ENCODE measurements at places on chromosomes 12 and 14.

DNA sequence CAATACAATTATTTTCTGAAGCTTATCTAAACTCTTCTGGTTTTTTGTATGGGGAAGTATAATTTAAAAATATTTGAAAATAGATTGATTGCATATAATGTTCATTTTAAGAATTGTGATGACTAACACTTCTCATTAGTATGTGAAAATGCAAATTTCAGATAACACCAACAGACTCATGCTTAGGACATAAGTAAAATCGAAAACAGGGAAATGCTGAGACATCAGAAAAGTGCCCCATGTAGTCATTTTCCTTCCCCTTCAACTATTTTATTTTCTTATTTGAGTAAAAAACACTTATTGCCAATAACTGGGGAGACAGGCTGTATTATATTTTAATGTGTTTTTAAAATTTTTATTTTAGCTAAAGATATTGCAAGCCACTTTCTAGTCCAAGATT lies 814.7 kb downstream of the GALC start:
- no peak for DNase-seq

- no peak for DNase-seq
These were observed 2.5 kb downstream of the PTPN6 start for GRCh38 chr12:6953442-6954315.

DNA sequence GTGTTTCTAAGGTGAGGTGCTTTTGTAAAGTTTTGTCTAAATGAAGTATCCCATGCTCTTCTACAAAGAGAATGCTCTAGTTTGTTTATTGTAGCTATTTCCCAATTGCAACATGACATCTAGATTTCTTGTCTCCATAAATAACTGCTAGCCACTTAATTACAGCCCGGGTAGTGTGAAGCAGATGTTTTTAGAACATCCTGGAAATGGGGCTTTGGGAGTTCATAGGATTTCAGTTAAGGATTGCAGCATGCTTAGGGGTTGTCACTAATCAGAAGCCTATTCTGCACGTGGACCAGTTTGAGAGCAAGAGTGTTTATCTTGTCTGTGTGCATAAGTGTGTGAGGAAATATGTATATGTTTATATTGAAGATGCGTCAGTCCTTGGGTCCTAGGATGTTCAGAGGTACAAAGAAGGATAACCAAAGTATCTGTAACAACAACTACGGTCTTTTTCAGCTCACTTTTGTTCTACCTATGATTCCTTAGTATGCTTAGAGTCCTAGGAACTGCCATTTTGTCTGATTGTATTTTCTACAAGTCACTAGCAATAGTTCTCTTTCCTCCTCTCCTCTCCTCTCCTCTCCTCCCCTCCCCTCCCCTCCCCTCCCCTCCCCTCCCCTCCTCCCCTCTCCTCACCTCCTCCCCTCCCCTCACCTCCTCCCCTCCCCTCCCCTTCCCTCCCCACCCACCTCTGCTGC lies 135.3 kb downstream of the ACSS3 start:
- DNase-seq = no peak

DNA sequence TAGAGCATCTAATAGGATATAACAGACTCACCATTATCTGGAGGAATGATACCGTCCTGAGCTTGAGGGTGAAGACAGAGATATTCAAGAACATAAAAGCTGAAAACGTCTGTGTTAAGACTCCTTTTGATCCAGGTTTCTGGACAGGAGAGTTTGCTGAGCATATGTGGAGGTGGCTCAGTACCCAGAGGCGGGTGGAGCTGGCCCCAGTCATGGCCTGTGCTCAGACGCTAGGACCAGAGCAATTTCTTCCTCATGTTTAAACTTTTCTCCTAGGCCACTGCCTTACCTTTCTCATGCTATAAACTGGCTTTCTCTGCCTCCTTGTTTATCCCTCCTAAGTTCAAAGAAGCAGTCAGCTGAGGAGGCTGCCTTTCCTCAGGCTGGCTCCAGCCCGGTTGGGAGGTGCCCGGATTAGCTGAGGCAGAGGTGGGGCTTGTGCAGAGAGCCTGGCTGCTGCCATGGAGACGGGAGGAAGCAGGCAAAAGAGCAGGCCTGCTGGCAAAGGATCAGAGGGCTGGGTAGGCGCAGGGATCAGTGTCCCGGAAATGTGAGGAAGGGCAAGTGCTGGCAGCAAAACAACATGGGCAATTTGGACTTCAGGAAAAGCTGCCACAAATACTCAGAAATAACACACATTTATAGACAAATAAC lies 13.7 kb downstream of the COA8 start:
- DNase-seq = peak; percentile 83

GRCh38 chr14:25055005-25055404 lies 5.1 kb upstream of the STXBP6 start:
- DNase-seq = no peak

- DNase-seq = peak; percentile 54
These were observed 8.1 kb upstream of the NIN start for GRCh38 chr14:50839048-50839447.

GRCh38 chr12:116194935-116195431 lies 82.5 kb downstream of the MED13L start:
- DNase-seq = no peak

DNA sequence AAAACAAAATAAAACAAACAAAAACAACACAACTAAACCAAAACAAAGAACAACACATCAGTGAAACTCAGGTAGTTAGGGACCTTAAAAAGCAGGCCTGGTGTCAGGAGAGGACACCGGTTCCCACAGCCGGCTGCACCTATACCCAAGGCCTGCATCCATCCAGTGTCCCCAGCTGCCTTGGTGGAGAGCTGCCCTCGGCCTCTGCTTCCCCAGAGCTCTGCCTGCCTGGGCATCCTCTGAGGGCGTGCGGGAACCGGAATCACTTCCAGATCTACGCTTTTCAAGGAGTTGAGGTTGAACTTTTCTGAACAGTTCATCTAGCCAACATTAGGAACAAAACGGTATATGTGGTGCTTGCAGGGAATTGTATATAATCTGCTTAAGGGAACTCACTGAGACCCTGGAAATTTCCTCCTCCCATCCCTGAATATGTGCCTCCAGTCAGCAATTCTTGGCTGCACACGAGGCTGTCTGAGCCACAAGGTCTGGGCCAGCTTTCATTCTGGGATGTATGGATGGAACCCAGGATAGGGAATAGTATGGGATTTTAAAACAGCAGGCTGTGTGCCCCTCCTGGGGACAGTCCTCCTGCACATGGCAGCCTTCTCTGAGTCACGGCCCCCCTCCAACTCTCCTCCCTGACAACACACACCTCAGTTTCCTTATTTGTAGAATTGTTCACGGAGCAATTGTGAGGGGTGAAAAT lies 319.0 kb upstream of the RTL1 start:
- no peak for DNase-seq

DNA sequence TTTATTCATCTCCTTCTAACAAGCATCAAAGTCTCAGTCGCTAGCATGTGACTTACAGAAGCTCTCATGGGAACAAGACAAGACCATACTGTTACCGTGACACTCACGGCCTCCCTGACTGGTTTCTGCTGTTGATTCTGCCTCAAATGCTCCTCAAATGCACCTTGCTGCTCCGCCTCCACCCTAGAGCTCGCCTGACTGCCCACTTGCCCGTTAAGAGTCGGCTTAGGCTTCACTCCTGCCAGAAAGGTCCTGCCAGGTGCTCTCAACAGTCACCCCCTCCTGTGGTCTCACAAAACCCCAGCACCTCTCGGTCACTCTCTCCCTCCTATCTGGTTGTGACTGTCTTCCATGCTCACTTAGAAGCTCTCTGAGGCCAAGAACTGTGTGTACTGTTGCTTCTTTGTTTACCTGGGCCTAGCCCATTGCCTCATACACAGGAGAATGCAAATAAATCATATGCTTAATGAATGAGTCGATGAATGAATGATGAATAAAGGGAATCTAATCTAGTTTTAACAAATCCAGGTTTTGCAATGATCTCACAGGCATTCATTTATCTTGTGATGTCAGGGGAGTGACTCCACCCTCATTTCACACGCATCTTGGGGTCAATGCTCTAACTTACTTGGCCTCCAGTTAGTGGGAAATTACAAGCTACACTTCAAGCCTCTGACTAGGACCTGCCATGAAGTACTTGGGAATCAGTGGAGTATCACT lies 41.3 kb downstream of the SSH1 start:
- peak; percentile 85 for DNase-seq

DNA sequence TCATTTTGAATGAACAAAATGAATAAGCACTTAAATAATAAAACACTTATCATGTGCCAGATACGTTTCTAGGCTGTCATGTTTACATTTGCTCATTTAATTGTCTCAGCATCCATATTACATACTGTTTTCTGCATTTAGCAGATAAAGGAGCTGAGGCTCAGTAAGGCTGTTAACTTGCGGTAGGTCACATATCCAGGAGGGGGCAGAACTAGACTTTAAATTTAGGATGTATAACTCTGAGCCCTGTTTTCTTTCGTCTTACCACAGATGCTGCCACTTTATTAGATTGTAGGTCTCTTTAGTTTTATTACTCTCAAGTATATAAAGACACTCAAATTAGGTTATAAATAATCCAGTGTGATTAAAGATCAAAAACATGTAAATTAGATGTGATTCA lies 17.7 kb downstream of the IRAK4 start:
- peak; percentile 13 for DNase-seq

GRCh38 chr14:51336734-51337133 lies 96.7 kb downstream of the TMX1 start:
- DNase-seq = no peak

- DNase-seq = no peak
These were observed 62.4 kb downstream of the ARL6IP4 start for GRCh38 chr12:123042833-123043232.

DNA sequence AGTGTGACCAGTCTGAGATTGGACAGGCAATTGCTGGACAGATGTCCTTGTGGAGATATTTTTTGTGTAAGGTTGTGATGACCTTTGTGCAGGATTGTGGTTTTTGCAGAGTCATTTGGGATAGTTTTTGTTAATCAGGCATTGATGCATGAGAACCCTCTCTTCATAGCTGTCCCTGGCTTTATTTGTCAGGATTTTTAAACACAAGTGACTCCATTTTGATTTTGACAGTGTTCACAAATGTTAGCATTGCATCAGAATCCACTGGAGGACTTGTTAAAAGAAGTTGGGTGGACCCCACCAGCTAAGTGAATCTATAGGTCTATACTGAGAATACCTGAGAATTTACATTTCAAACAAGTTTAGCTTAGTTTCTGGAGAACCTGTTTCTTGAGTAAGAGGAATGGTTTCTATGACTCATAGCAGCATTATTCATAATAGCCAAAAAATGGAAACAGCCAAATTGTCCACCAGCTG lies 11.8 kb downstream of the FNTB start:
- peak; percentile 77 for DNase-seq

- DNase-seq = peak; percentile 55
These were observed 262.6 kb upstream of the BTG1 start for GRCh38 chr12:92408072-92408900.

DNA sequence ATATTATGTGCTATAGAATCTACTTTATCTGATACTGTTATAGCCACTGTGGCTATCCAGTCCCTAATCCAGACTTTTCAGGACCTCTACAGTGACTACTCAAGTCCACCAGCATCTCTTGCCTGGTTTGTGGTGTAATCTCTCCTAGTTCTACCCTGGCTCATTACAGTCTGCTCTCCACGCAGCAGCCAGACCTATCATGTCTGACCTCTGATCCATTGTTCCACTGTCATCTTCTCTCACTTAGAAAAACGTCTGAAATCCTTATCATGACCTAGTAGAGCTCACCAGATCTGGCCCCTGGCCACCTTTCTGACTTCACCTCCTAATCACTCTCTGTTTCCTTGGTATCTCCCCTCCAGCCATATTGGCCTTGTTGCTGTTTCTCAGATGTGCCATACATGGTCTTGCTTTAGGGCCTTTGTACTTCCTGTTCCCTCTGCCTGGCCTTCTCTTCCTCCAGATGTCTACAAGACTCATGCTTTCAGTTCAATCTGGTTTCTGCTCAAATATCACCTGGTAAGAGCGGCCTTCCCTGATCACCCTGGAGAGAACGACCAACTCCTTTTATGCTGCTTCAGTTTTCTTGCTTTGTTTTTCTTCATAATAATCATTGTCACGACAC lies 475.5 kb downstream of the AACS start:
- DNase-seq = no peak

DNA sequence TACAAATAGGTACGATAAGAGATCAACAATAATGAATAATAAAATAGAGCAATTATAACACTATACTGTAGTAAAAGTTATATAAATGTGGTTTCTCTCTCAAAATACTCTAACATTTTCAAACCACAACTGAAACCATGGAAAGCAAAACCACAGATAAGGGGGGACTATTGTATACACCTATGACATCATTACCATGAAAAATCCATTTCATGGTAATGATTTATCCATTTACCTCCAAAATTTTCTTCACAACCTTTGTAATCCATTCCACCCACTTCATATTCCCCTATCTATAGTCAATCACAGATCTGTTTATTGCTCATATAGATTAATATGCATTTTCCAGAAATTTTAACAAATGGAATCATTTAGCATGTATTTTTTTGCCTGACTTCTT lies 163.9 kb upstream of the G2E3 start:
- DNase-seq = no peak

DNA sequence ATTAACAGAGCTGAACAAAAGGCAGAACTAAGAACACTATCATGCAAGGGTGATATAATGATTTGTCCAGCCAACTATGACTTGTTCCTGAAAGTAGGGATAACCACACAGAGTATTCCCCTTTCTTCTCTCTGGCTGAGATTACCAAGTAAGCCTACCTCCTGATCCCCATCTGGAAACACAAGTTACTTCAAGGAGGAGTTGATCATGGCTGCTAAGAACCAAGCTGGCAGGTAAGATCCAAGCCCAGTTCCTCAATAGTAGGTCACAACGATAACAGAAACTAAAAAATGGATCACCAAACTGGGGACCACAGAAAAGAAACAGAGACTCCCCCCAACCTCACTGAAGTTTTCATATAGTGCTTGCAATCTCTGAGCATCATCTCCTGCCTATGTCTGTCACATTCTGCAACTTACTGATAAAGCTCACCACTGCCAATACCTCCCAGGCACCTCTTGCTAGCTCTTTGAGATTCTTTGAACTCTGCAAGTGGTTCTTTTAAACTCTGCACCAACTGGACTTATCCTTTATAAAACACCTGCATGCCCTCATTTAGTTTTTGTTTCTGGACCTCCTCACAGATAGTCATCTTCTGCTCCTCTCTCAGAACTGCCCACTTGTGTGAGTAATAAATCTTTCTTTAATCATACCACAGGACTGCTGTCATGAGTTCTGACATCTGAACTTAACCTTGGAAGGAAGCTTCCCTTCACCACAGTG lies 76.6 kb downstream of the LRP6 start:
- peak; percentile 14 for DNase-seq

GRCh38 chr14:58082011-58082410 lies 70.0 kb downstream of the ARMH4 start:
- peak; percentile 52 for DNase-seq

Data from mammary epithelial cell (primary cell).